ENCODE measurements at places on chromosomes 12 and 14.

DNA sequence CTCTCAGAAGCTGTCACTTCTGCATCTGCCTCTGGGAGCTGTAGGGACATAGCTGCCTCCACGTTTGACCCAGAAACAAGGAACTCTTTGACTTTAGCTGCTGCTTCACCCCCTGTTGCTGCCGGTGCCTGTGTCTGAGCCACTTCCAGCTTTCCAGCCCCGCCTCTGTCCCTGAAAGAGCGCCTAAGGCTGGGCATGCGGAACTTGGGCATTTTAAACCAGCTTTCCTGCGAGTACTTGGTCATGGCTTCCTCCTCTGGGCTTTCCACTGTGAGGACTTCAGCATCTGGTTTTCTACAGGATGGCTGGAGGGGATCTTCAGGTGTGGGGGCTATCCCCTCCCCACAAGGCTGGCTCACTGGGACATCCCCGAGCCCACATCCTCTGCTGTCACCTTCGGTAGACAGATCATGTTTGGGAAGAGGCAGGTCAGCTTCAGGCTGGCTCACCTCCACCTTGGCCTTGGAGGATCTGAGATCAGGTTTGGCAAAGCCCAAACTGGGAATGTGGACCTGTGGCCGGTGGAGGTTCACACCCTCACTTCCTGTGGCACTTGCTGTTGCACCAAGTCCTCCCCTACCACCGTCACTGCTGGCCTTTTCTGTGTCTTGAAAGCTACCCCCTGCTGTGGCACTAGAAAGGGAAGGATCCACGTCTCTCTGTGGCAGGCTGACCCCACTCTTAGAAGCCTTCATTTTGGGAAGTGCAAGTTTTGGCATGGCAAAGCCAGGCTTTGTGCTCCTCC lies 15.2 kb downstream of the PLD4 start:
- DNase-seq: no peak

DNA sequence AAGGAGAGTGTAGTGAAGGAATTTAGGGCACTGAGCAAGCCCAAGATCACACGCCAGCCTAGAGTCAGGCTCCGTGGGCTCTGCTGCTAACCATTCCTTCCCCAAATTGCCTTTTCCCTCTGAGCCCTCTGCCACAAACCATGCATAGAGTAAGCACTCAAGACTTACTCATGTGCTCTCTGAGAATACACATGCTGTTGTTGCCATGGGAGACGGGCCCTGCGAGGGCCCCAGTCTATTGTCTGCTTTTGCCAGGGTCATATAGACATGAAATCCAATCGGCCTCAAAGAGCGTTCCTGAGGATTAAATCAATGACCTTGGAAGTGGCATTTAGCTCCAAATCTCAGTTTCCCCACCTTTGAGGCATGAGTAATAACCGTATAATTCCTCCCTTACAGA lies 48.7 kb upstream of the WSCD2 start:
- DNase-seq: no peak

DNA sequence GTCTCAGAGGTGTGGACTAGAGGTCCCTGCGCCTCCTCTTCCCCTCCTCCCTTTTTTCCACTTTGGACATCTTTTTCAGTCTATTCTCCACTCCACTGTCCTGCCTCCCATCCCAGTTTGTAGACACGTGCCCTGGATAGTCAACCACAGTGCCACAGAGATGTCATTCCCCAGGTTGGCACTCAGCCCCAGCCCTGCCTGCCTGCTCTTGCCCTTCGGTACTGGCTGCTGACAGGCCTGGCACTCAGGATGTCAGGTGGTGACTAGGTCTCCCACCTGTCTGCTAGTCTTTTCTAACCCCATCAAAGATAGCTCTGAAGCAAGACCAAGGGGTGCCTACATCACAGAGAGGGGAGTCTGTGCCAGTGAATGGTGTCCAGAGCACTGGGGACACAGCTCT lies 15.8 kb downstream of the KRT71 start:
- DNase-seq: no peak

- no peak for DNase-seq
Observed at GRCh38 chr12:6218347-6218925, 18.2 kb downstream of the CD9 start.

DNA sequence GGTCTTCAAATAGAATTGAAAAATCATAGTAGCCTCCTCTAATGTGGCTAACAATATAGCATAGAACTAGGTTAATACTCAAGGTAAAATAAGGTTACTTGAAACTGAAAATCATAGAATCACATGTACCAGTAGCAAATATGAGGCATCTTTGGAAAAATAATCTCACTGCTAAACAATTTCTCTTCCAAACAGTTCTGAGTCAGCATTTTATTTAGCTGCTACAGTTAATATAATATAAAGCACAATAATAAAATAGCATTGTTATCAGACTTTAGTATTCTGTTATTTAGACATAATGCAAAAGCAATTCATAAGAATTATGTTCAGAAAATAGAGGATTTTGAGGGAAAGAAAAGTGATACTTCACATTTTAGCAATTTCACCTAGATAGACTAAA lies 35.0 kb downstream of the ERO1A start:
- no peak for DNase-seq
